ENCODE measurements at places on chromosomes 2 and 18.
A peak's percentile ranks its signal among the peaks of the same experiment; 100 is the strongest.

- no peak for DNase-seq
Observed at GRCh38 chr2:217040099-217040498, 180.2 kb upstream of the TNP1 start.

GRCh38 chr2:152445375-152445774 is 110.4 kb downstream of the FMNL2 start:
- no peak for DNase-seq

GRCh38 chr2:24919037-24919505 is 966 bp downstream of the ADCY3 start:
- no peak for DNase-seq

DNA sequence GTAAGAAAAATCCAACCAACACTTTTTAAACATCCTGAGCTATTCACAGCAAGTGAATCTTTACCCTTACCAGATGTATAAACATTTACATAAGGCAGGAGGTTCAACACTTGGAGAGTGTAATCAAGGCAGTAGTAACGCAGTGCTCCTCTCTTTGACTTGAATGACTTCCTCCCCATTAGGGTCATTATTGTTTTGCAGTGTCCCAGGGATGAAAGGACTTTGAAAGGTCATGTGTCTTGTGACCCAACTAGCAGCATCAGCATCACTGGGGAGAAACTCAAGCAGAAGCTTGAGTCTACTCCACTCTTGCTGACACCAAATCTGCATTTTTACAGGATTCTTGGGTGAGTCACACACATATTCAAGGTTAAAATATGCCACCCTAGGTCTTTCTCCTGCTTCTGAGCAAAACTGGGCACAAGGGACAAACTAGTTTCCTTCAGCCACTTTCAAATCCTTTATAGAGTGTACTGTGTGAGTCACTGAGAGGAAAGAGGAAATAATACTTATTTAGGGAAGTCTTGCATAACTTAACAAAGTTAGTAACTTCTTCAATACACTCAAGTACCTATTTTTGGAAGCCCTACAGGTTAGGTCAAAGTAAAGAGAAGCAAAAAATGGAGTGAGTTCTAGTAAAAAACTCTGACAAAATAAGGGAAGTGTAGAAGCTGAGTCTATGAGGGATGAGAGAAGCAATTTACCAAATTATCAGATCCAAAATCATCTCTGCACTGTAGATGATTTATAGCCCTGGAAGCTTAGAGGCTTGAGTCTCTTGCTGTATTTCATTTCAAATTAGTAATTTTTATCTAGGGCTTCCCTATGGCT is 51.0 kb upstream of the EML4 start:
- peak; percentile 33 for DNase-seq

GRCh38 chr18:8424917-8425725 is 184.1 kb upstream of the RAB12 start:
- no peak for DNase-seq

DNA sequence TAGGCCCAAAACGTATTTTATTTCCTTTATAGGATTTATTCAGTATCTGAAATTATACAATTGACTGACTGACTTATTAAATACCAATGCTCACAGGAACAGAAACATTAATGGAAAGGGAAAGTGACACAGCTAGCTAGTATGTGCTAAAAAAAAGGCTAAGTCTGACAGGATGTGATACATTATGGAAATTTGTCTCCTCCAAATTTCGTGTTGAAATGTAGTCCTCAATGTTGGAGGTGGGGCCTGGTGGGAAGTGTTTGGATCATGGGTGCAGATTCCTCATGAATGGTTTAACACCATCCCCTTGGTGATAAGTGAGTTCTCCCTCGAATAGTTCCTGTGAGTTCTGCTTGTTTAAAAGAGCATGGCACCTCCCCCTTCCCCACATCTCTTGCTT is 70.6 kb upstream of the WDR75 start:
- DNase-seq = no peak

- DNase-seq = no peak
Observed at GRCh38 chr2:151091583-151091982, 170.1 kb downstream of the RBM43 start.

GRCh38 chr2:241272303-241273209 is 42.9 kb downstream of the HDLBP start:
- DNase-seq = peak; percentile 55

GRCh38 chr2:65919550-65920188 is 487.3 kb upstream of the SPRED2 start:
- DNase-seq = no peak

- no peak for DNase-seq
Observed at GRCh38 chr2:191894681-191895147, 47.8 kb upstream of the CAVIN2 start.

DNA sequence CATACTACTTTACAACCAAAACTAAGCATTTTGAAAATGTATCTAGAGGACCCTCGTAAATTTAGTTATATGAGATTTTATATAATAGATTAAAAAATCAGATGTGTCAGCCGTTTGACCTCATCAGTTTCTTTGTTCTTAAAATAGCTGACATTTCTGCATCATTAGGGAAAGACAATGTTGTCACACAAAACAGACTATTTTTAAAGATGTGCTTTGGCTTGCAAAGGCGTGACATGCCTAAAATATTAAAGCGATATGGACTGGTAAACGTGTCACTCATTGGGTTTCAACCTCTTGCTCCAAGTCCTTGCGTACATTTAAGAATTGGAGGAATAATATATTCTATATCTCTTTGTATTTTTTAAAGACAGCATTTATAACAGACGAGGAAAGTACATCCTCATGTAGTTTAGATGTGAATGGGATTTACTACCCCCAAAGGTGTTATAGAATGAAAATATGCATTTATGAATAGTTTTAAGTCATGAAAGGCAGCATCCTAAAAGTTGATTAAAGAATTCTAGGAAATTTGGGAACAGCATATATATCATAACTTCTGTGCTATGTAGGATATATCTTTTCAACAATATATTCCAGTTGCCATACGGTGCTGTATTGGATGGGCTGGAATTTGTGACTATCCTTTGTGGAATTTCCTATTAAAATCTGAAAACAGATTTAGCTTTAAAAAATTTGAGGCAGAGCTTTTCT is 3.8 kb downstream of the MYL12A start:
- DNase-seq = no peak

GRCh38 chr18:9916077-9916639 is 2.3 kb downstream of the VAPA start:
- no peak for DNase-seq

GRCh38 chr18:58058720-58059119 is 14.7 kb downstream of the NEDD4L start:
- DNase-seq = no peak

DNA sequence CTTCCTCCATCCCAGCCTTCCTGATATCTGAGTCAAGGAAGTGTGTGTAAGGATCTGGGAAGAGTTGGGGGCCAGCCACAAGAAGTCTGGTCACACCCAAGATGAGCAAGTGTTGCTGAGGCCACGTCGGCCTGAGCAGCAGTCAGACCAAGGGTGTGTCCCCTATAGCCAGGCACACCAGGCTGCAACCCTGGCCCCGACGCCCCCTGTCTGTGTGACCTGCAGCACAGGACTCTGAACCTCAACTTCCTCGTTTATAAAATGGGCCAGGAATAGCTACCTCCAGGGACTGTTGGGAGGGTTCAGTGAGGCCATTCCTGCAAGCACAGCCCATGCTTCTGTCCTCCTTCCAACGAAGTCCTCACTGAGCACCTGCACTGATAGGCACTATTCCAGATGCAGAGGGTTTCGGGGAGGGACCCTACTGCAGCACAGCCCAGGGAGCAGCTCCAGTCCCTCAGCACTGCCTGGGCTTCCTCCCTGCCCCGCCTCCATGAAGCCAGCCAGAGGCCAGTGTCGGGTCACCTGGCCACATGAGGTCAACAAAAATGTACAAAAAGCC is 13.3 kb downstream of the LIMS2 start:
- DNase-seq = no peak

DNA sequence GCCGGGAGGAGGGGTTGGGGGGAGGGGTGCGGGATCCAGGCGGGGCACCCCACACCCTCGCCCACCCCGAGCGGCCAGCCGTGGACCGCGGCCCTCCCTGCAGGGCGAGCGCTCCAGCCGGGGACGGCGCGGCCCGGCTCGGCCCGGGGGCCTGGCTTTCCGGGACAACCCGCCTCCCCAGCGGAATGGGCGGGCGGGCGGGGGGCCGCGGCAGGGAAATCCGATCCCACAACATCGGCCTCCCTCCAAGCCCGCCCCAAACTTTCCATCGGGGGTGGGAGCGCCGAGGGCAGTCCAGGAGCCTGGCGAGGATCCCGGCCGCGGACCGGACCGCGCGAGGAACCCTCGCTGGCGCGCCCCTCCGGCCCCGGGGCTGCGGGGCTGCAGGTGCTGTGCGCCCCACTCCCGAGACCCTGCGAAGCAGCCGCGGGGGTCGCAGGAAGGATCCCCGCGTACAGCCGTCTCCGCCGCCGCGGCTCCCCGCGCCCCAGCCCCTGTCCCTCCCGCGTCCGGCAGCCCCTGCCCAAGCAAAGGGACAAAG is 529 bp downstream of the SEMA4C start:
- no peak for DNase-seq

DNA sequence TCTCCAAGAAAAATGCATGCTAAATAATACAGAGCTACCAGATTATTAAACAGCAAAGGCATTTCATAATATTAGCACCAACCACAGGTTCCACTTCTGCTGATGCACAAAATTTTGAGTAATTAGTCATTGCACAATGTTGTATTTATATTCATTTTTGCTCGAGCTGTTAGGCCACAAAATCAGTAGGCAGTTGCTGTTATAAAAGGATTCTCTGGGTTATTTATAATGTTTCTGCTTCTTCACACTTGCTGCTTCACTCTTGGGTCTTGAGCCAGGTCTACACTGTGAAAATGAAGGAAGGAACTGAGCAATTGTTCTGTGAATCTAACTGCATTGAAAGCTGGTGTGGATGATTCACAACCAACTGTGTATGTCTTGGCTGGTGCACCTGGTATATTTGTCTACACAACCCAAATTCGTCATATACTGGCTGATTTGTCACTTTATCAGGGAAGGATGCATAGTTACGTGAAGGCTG is 38.3 kb downstream of the MRPL33 start:
- DNase-seq = peak; percentile 53
